ENCODE measurements at places on chromosomes 12 and 14.

DNA sequence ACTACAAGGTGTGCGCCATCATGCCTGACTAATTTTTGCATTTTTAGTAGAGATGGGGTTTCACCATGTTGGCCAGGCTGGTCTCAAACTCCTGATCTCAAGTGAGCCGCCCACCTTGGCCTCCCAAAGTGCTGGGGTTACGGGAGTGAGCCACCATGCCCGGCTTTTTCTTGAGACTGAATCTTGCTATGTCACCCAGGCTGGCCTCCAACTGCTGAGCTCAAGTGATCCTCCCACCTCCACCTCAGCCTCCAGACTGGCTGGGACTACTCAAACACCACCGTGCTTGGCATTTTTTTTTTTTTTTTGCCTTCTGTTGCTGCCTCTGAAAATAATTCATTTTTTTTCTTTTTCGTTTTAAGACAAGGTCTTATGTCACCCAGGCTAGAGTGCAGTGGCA is 8.2 kb upstream of the ESPL1 start:
- no peak for DNase-seq

GRCh38 chr14:101571004-101571403 is 9.7 kb downstream of the DIO3 start:
- no peak for DNase-seq

DNA sequence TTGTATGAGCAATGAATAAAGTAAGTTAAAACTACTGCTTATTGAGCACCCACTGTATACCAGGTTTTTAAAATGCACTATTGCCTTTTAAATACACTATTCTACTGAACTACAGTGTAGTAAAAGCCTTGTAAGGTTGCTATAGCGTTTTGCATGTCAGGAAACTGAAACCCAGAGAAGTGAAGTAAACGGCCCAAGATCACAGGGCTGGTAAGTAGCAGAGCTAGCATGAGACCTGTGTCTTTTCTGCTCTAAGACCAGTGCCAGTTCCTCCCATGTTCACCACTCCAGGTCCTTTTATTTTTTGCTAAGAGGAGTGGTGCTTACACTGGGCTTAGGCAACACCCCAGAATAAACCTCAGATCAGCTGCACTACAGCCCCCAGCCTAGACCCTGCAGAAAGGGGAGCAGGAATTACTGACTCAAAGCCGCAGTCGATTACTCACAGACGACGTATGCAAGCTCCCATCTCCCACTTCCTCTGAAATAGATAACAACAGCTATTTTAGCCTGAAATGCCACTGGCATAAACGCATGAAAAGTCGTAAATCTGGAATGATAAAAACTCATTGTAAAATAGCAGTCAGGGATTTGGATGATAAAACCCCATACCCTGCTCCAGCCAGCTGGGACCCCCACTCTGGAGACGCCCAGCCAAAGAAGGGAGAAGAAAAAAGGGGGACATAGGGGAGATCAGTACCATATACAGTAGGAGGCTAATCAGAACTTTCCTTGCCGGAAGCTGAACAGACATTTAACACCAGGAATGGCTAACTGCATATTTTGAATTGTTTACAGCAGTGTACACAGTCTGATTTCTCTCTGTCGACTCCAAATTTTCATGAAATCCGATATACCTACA is 108.3 kb downstream of the NUAK1 start:
- no peak for DNase-seq

DNA sequence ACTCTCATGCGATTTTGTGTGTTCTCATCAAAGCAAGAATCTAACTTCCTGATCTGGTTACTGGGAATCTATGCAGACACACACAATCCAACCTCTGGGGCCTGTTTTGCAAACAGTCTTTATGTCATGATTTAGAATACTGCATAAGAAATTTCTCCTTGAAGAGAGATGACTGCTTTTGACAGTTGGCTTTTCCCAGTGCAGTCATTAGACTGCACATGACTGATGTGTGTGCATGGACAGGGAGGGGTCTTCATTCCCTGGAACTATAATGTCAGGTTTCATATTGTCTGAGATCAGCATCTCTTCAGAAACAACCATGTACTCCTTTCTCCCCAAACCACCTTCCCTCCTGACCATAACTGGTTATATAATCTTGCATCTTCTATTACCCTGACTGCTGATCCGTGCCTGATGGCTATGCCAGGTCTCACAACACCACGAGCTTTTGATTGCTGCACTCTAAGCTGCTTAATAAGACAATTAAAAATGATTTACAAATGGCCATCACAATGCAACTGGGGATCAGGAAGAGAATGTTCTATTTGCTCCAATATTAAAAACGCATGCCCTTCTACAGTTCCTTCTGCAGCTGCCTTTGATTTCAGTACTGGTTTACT is 995.4 kb downstream of the NRXN3 start:
- DNase-seq, result no peak

DNA sequence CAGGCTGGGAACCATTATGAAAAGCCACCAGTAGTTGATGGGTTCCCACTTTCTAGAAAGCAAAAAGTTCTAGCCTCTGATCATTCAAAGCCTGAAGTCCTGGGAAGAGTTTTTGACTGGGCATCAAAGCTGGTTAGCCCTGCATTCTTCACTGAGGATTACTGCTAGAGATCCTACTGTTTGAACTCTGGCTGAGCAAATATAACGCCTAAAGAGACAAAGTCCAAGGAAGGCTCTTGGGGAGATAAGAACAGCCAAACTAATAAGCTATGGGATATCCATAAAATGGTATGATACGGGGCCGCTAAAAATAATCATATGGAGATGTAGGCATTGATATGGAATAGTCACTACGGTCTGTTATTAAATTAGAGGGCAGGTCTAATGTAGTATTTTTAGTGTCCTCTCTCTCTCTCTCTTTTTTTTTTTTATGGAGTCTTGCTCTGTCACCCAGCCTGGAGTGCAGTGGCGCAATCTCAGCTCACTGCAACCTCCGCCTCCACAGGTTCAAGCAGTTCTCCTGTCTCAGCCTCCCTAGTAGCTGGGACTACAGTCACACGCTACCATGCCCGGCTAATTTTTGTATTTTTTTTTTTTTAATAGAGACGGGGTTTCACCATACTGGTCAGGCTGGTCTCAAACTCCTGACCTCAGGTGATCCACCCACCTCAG is 35.5 kb downstream of the PLXNC1 start:
- no peak for DNase-seq

GRCh38 chr12:46977871-46978375 is 101.5 kb upstream of the PCED1B start:
- no peak for DNase-seq

GRCh38 chr12:125222876-125223275 is 157.6 kb downstream of the AACS start:
- DNase-seq, result no peak

DNA sequence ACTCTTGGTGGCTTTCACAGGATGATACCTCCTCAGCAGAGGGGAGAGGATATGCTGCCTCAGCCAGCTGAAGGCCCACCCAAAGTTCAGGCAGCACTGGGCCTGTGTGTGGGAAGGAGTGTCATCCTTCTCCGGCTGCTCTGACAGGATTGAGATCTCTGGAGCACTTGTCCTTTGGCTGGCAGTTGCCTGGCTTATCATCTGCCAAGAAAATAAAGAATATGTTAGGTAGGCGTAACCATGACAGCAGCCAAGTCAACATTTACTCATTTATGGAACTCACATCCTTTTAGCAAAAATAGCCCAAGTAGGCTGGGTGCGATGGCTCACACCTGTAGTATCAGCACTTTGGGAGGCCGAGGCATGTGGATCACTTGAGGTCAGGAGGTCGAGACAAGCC is 68.5 kb downstream of the PPFIBP1 start:
- DNase-seq, result no peak

- no peak for DNase-seq
These were observed 158.9 kb upstream of the PLEKHG7 start for GRCh38 chr12:92543840-92544239.

DNA sequence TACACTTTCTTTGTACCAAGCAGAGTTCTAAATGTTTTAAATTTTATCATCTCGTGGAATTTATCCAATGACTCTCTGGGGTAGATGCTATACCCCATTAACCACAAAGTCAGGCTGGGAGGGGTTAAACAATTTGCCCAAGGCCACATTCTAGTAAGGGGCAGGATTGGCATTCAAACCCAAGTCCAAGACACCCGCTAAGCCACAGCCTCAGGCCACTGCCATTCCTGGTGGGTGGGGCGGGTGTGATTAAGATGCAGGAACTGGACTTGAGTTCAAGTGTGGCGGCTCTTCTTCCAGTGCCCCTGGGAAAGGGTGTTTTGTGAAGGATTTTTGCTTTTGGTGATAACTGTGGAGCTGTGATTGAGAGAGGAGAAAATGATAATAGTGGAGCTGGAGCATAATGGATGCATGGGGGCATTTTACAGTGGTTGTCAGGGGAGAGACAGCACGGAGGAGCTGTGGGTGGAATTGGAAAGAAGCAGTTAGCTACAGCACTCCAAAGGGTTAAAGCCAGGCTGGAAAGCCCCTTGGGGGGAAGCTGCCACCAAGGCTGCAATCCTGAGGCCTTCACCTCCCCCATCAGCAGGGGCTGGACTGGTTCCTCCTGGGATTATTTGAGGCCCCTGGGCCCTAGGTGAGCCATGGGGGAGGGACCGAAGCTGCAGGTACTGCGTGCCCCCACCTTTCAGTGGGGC is 1.0 kb upstream of the VRTN start:
- DNase-seq, result no peak

DNA sequence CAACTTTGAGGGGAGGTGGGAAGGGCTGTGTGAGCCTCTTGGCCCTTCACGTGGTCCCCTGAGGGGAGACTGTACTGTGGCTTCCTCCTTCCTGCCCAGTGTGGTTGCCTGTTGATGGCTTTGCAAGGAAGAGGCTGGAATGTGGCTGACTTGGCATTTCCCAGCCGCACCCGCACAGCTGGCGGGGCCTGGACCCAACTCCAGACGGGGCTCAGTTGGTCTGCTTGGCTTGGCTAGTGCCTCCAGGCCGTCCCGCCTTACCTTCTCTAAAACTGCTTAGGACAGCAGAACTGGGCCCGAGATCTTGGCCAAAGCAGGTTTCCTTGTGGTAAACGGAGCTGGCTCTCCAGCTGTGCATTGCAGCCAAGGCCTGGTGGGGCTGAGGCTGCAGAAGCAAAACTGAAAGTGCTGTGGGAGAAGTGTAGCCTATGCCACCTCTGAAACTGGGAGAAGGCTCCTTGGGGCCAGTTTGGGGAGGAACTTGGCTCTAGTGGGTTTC is 139.5 kb downstream of the SMOC1 start:
- no peak for DNase-seq

GRCh38 chr12:111406474-111407376 is 1.0 kb downstream of the SH2B3 start:
- DNase-seq, result no peak

GRCh38 chr14:43896044-43896443 is 611.0 kb downstream of the FSCB start:
- no peak for DNase-seq

- DNase-seq, result no peak
These were observed 258.4 kb downstream of the PPFIA2 start for GRCh38 chr12:81500788-81501187.

DNA sequence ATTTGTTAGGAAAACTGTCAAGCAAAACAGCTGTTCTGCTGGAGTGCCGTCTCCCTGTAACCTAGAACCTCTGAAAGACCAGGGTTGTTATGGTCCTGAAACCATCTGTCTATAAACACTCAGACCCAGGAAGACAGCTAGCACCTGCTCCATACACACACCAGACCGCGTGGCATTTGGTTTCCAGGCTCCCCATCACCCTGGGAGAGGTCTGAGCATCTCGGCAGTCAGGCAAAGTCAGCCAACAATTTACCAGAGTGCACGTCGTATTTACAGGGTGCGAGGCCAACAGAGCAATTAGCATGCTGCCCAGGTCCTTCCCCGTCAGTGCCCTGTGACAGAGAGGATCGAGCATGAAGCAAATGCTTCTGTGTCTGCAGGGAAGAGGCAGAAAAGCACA is 272.5 kb downstream of the SLC15A4 start:
- DNase-seq, result no peak

- no peak for DNase-seq
These were observed 512.6 kb downstream of the RERGL start for GRCh38 chr12:17577405-17577804.

GRCh38 chr14:55977392-55978150 is 140.6 kb upstream of the PELI2 start:
- DNase-seq, result no peak

DNA sequence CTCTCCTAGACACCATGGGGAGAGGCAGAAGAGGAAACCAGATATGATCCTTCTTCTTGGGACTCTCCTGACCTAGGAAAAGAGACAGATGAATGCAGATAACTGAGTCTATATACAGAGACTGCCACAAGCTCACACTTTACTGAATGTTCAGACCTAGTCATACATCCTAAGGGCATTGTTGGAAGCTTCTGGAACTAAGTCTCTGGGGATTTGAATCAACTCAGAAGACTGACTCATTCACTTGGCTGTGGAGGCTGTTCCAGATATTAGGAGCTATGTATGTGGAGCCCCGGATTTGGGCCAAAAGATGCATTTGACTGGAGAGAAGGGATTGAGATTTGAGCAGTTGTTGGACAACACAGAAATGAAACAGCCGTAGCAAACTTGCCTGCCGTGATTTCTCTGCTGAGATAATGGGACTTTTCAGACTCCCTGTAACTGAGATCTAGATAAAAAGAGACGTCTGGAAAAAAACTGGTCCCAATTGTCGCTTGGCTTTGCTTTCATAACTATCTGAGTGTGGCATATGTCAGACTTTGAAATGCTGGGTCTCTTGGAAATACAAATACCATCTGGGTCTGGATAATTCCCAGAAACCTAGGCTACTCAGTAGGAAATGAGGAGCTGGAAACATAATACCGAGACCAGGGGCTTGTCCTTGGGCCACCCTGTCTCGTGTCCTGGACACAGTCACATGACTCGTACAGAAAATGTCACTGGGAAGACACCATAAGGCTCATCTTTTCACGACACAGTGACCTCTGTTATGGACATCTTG is 396.8 kb downstream of the NUAK1 start:
- DNase-seq, result no peak

GRCh38 chr12:99609455-99610181 is 37.9 kb upstream of the GARIN6 start:
- DNase-seq, result no peak

DNA sequence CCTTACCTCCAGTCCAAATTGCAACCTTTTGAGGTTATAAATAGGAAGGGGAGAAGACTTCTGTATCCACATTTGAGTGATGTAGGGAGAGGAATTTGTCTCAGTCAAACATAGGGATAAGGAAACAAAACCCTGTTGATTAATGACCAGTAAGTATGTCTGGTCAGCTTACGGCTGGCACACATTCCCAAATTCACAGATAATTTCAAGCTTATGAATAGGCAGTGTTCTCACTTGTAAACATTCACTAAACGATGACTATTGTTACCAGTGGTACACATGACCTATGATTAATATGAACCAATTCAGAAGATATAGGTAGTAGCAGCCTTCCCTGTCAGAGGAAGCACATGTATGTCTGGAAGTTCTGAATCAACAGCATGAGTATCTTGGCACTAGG is 33.0 kb upstream of the SLC5A8 start:
- DNase-seq, result no peak

GRCh38 chr12:25151476-25151875 is 43.5 kb downstream of the DNAI7 start:
- no peak for DNase-seq

- no peak for DNase-seq
These were observed 8.5 kb upstream of the HSP90AA1 start for GRCh38 chr14:102095231-102095870.

Data from stimulated activated CD8-positive, alpha-beta memory T cell treated with anti-CD3 and anti-CD28 coated beads, Interleukin-7, amount 100 ng/mL, for 24 hours (primary cell).